ENCODE measurements at places on chromosomes 6 and 20.

DNA sequence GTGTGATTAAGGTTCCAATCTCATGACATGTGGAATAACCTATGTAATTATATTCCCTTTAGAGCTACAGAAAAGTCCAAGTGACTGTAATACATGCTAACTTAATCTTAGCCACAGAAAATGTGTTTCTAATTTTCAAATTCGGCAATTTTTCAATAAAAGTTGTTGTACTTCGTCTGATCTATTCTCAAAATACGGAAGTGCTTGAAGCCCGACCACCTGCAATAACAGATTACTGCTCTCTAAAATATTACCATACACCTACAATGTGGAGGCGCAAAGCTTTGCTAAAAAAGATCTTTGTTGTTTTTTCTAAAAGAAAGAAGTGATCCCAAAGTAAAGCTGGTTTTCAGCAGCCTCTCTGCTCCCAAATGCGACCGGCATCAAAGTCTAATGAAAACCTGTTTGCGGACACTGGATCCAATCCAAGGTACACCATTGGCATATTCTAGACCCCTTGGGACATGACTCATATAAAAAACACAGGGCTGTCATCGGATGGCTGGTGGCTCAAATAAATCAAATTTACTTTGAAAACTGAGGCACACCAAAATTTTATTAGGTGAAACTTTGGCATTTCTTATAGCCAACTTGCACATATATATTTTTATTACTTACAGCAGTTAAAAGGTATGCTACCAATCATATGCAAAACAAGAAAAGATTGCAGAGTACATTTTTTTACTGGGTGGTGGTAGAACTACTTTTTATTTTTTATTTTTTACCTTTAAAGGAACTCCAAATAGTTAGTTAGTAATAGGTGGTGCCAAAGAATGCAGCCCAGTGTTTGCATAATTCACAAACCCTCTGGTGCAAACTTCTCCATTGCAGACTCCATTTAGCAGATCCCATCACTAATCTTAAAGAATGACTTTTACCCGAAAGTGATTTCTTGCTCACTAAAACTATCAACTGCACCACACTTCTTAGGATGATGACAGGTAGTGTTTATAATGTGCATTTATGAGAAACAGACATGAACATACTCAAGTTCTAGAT is 118.7 kb upstream of the TBX18 start:
- DNase-seq, result no peak

GRCh38 chr6:131024565-131024964 is 38.5 kb downstream of the EPB41L2 start:
- DNase-seq, result no peak

- no peak for DNase-seq
These were observed 68.9 kb upstream of the TBXT start for GRCh38 chr6:166236596-166236995.

- DNase-seq, result no peak
These were observed 92.8 kb upstream of the QKI start for GRCh38 chr6:163321717-163322116.

Measured in activated CD8-positive, alpha-beta T cell treated with anti-CD3 and anti-CD28 coated beads for 36 hours (primary cell).